Stimulated activated CD4-positive, alpha-beta T cell treated with anti-CD3 and anti-CD28 coated beads, Interleukin-1b, Interleukin-23, amount 100 ng/mL, for 1 hour (primary cell): ENCODE measurements at places on chromosomes 4 and X.

GRCh38 chr4:184889666-184890335 lies 64.0 kb upstream of the ACSL1 start:
- no peak for DNase-seq

DNA sequence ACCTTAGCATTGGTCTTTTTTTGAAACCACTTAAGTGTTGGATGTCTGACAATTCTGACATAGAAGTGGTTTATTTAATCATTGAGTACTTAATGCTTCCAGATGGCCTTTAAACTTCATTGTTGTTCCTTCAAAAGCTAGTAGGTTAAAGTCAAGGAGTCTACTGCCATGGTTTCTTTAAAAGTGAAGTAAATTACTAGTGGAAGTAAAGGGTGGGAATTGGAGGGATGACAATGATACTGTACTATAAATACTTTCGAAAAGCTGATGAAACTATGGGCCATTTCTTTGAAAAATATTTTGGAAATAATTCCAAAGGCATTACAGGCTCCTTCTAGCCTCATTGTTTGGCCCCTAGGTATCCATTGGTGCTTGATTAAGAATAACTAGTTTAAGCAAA lies 51.9 kb downstream of the ATP10D start:
- DNase-seq = no peak

DNA sequence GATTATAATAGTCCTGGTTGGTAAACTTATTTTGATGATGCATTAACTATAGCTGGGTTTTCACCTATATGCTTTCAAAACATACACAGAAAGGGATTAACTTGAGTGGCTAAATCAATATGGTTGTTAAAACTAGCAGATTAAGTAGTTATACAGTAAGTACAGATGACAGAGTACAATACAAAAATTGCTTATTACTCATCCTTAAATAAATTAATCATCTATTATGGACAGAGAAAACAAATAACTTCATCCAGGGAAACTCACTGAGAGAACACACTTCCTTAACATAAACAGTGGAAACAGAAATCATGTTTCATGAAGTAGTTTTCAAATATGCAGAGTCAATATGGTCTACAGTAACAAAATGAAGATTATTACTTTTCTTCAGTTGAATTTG lies 133.4 kb downstream of the AREG start:
- no peak for DNase-seq

GRCh38 chrX:53435997-53436396 lies 1.8 kb upstream of the HSD17B10 start:
- no peak for DNase-seq

- DNase-seq = no peak
Measured at GRCh38 chr4:30957706-30958105, 237.5 kb downstream of the PCDH7 start.

DNA sequence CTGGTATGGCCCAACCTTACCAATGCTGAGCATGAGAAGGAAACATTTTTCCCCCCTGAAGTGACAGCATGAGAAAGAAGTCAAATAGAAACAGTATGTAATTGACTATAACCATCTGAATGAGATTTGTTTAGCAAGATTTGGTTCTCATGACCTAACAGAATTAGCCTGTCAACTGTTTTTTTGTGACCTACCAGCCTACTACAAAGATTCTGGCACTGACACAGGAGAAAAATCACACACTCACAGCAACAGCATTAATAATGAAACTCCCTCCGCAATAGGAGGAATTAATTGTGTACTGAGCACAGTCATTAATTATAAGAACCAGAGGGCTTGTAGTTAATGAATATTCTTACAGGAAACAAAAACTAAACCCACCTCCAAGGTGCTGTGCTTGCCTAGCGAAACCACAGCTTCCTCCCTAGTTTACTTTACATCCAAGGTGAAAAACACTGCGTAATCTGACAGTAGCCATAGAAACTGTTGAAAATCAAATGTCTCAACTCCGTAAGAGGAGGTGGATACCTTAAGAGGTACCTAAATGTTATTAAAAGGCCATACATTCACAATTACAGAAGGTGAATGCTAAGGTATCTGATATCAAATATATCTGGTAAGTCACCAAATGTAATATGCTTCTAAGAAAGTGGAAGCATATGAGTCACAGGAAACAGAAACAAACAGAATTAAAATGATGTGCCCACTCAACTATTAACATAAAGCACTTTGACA lies 34.9 kb downstream of the MMRN1 start:
- no peak for DNase-seq

- DNase-seq = no peak
Measured at GRCh38 chr4:118765399-118765798, 70.5 kb downstream of the SEC24D start.

DNA sequence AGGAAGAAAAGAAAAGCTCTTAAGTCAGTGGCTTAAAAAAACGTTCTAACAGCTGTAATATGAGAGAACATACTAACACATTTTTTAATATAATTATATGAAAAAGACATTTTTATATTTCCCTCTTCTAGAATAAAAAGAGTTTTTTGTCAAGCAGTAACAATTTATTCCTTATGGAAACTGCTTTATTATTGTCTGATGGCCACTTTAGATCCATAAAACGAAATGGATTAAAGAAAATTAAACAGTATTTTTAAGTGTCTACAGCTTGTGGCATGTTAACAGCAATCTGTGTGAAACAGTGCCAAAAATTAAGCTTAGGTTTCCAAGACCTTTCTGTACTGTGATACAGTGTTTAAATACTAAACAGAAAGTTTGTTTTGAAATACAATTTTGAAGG lies 55.5 kb upstream of the TENM3 start:
- DNase-seq = no peak

DNA sequence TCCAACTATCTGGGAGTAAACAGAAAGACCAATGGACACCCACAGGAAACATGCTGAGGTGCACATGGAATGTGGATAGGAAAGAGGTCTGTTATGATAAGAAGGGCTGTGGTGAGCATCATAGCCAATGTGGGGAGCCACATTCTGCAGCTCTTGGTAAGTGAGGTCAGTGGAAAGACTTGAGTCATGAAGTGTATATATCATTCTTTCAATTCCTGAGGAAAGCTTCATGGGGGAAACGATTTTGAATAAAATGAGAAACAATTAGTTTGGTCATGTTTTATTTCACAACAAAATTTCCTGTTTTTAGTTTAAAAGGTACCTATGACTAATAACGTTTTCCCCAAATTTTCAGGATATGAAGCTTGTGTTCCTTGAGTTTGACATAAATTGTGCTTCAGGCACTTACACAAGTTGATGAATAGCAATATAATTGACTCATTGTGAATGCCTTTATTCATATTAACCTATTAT lies 41.4 kb upstream of the RASSF6 start:
- DNase-seq = no peak

DNA sequence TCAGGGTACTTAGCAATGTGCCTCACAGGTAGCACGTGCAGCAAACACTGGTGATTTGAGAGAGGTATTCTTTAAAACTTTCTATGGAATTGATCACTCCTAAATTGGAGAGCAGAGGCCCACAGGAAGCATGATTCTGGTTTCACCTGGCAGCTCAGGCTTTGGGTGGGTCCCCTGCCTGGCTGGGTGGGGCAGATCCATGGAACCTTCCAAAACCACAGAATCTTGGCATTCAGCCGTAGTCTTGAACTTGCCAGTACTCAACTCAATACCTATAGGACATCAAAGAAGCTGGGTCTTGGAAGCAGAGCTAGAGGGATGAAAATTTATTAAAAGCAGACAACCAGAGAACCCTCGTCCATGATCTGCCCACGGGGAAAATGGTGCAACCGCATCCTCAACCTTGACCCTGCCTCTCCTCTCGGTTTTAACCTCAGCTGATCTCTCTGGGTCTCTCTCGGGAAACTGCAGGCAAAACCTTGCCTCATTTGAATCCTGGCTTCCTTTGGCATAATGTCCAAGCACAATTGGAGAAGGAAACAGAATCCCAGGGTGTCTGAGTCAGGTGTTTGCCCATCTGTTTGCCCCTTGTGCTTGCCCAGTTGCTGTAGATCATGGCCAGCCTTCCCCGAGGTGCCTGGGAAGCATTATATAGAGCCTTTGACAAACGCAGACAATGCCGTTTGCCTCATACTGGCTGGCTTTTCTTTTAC lies 22.9 kb downstream of the OTOP1 start:
- DNase-seq = no peak

GRCh38 chr4:106366026-106366425 lies 2.6 kb downstream of the GIMD1 start:
- DNase-seq = no peak

DNA sequence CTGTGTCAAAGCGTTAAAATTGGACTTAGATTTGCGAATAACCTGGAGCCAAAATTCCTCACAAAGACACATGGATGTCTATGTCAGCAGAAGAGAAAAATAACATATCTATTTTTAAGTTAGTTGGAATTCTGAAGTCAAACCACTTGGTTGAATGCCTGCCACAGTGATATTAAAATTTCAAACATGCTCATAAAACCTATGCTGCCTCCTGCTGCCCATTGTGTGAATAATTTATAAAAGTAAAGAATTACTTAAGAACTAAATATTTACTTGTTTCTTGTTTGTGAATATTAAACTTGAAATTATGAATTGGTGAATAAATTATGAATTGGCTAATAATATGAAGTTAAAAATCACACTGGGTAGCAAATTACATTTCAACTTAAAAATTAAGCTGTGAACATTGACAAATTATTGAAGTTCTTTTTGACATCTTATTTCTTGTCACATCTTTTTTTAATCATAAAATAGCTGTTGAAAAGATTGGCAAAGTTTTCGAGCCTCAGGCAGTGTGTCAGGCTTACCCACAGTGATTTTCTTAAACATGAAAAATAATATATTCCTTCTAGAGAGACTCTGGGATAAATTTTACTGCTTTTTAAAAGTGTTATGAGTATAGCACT lies 35.4 kb downstream of the FABP2 start:
- DNase-seq = no peak

GRCh38 chrX:136850441-136851175 lies 29.9 kb downstream of the RBMX start:
- DNase-seq = no peak

DNA sequence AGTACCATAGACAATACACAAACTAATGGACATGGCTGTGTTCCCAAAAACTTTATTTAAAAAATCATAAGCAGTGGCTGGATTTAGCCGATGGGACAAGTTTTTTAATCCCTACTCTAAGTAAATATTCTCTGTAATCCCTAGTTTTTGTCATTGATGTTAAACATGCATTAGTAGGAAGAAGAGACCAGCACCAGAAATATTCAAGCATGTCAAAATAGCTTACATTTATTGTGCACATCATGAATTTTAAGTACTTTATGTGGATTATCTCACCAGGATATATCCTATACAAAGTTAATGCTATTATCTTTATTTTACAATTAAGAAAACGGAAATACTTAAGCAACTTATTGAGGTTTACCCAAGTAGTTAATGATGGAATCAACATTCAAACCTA lies 46.0 kb downstream of the HSPA4L start:
- no peak for DNase-seq

- no peak for DNase-seq
Measured at GRCh38 chr4:174010547-174010946, 272.9 kb downstream of the FBXO8 start.

DNA sequence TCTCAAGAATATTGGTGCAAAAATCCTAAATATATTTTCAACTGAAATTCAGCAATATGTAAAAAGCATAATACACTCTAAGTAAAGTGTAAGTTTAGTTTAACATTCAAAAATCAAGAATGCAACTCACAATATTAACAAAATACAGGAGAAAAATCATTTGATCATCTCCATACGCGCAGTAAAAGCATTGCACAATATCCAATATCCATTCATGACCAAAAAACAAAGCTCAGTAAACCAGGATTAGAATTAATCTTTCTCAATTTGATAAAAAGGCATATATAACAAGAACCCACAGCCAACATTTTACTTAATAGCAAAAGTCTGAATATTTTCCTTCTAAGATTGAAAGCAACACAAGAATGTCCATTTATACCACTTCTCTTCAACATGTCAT lies 48.3 kb upstream of the C4orf54 start:
- no peak for DNase-seq

DNA sequence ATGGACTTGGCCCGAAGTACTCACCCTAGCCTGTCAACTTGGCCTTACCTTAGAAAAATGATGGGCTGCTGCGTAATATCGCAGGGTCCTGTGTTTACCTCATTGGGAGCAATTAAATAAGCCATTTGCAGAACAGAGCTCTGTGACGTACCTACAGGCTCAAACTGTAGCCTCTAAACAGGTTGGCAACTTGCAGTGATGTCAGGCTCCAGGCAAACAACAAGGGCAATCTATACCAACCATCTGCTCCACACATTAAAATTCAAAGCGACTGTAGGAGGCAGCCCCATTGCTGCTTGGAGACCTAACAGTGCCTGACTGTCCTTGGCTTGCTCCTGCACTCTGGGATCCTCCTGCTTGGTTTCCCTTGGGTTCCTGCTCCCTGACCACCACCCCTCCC lies 17.2 kb downstream of the VGLL1 start:
- no peak for DNase-seq

- no peak for DNase-seq
Measured at GRCh38 chr4:156635051-156635450, 336.5 kb downstream of the PDGFC start.

DNA sequence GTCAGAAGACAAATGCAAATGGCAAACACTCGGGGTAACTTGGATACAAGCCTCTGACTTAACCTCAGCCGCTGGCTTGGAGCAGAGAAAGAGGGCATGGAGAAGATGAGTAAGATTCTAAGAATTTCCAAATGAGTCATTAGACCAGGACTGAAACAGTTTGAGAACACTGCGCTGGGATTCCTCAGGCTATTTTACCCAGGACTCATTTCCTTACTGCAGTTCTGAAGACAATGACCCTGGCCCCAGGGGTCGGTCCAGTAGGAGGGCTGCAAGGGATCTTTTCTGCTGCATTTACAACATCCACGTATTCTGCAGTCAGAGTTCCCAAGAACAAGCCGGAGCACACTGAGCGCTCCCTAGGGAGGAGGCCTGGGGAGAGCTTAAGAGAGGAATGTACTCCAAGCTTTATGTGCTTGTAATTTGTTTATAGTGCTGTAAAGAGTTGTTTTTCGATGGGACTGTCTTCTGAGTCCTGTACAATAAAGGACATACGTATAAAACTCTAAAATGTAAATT lies 27.3 kb upstream of the SORBS2 start:
- DNase-seq = no peak

DNA sequence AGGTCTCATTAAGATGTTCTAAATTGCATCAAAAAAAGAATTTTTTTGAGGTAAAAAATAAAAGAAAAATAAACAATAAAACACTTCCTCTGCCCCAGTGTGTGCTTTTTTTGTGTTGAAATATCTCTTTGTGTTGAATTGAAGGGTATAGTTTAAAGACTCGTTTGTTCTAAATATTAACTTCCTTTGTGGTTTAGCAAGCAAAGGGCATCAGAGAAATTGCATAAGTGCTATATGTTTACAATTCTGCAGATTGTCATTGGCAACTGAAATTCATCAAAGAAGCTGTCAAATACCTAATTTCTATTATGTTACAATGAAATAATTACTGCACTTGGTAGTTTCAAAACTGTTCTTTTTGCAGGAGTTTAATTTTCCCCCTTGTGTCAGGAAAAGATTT lies 260.5 kb downstream of the DKK2 start:
- no peak for DNase-seq

- no peak for DNase-seq
Measured at GRCh38 chr4:51997647-51998046, 22.5 kb downstream of the LRRC66 start.

GRCh38 chr4:6225469-6225868 lies 25.1 kb upstream of the JAKMIP1 start:
- DNase-seq = no peak

GRCh38 chr4:110087070-110087708 lies 111.2 kb downstream of the ELOVL6 start:
- no peak for DNase-seq

GRCh38 chrX:51955200-51955599 lies 61.8 kb downstream of the MAGED1 start:
- no peak for DNase-seq
